Upper lobe of right lung (tissue), 1 donor: ENCODE measurements at places on chromosomes 5 and 9. TPM values are rescaled to one million over a fixed set of nuclear protein-coding genes. Genes with fewer than 3 reads are reported as not detected.

PCDHGC3 gene
- 109 TPM for total RNA-seq

RMND5B gene
- 44.7 TPM for total RNA-seq

ELAVL2 gene
- total RNA-seq, result not detected

DNA sequence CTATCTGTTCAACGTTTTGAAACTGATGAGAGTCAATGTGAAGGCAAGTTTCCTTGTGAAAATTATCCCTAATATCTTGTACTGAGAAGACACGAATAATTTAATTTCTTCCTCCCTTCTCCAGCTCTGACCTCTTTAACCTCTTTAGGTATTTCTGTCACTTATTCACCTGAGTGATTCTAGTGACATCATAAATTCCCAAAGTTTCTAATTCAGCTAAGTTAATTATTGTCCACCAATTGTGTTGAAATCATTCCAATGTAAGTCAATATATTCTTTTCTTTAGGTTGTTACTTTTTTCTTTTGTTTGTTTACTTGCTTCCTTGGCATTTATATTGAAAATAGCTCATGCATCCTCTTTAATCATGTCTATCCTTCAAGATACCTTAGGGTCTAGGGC lies 143.8 kb downstream of the PAPPA start:
- H3K27ac ChIP-seq, result no peak overlapping the region
- H3K36me3 ChIP-seq, result no peaks in the 10 kb centered on the region
- H3K4me1 ChIP-seq, result no peaks in the 10 kb centered on the region

GRCh38 chr5:139488260-139488659 lies 5.7 kb upstream of the STING1 start:
- H3K27ac ChIP-seq, result peak overlapping the region; percentile 24
- no peaks in the 10 kb centered on the region for H3K27me3 ChIP-seq
- no peak for DNase-seq
- no peak overlapping the region for H3K4me3 ChIP-seq
- H3K4me1 ChIP-seq, result peaks cover 23% of the 10 kb centered on the region
- H3K36me3 ChIP-seq, result no peaks in the 10 kb centered on the region

GRCh38 chr9:136799079-136799853 lies 3.1 kb downstream of the CCDC183 start:
- H3K36me3 ChIP-seq, result no peaks in the 10 kb centered on the region
- peaks cover 28% of the 10 kb centered on the region for H3K27me3 ChIP-seq
- DNase-seq, result peak; percentile 86
- peaks cover 25% of the 10 kb centered on the region for H3K4me1 ChIP-seq
- no peak overlapping the region for H3K27ac ChIP-seq
- peak overlapping the region; percentile 45 for H3K4me3 ChIP-seq

DNA sequence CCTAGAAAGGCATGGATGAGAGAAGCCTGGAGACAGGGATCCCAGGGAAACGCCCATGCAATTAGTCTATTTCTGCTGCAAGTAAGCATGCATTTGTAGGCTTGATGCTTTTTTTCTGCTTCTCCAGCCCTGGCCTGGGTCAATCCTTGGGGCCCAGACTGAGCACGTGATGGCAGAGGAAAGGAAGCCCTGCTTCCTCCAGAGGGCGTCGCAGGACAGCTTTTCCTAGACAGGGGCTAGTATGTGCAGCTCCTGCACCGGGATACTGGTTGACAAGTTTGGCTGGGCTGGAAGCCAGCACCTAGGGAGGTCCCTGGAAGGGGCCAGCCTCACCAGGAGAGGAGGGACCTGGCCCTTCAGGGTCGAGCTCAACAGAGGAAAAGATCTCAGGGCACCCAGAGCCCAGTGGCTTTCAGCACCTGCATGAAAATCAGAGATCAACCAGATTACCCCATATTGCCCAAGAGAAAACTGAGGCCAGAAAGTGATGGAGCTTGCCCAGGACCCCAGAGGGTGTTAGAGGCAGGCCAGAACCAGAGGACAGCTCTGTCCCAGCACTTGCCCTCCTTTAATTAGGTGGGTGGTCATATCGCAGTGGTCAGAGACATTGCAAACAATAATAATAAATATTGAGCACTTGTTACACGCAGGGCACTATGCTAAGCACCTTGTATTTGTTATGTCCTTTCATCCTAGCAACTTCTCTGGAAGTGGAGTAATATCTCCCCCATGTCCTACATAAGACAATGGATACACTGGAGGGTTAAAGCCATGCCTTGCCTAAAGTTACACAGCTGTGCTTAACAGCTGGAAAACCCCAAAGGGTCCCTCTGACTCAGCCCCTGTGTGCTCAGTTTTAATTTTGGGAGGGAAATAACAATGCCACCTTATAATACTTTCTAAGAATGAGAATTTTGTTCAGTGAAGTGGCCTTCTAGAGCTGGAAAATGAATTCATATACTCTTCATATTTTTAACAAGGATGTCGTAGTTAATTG lies 67.1 kb downstream of the KLF4 start:
- no peak overlapping the region for H3K27ac ChIP-seq
- no peak overlapping the region for H3K4me3 ChIP-seq
- H3K36me3 ChIP-seq, result no peaks in the 10 kb centered on the region
- H3K4me1 ChIP-seq, result peaks cover 10% of the 10 kb centered on the region

DNA sequence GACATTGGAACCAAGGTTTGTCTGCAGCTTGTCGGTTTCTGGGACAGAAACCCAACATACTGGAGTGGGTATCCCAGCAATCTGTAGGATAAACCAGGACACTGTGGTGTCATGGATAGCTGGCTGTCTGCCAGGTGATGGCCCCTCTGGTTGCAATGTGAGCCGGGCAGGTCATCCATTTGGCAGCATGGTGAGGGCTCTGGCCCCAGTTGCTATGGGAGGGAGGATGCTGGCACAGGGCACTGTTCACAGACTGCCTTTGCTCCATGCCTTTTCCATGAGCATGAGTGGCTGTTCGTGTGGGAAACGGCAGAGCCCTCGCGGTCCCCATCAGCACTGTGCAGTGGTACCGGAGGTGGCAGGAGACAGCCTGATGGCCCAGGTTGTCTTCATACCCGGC lies 6.4 kb downstream of the S1PR3 start:
- DNase-seq, result no peak
- H3K4me3 ChIP-seq, result no peak overlapping the region
- no peaks in the 10 kb centered on the region for H3K27me3 ChIP-seq
- H3K4me1 ChIP-seq, result peaks cover 28% of the 10 kb centered on the region
- H3K27ac ChIP-seq, result no peak overlapping the region
- H3K36me3 ChIP-seq, result no peaks in the 10 kb centered on the region

GRCh38 chr5:59724482-59725391 lies 168.8 kb downstream of the PDE4D start:
- H3K27ac ChIP-seq, result no peak overlapping the region
- H3K36me3 ChIP-seq, result no peaks in the 10 kb centered on the region
- DNase-seq, result no peak
- H3K27me3 ChIP-seq, result no peaks in the 10 kb centered on the region
- H3K4me3 ChIP-seq, result no peak overlapping the region
- no peaks in the 10 kb centered on the region for H3K4me1 ChIP-seq

DNA sequence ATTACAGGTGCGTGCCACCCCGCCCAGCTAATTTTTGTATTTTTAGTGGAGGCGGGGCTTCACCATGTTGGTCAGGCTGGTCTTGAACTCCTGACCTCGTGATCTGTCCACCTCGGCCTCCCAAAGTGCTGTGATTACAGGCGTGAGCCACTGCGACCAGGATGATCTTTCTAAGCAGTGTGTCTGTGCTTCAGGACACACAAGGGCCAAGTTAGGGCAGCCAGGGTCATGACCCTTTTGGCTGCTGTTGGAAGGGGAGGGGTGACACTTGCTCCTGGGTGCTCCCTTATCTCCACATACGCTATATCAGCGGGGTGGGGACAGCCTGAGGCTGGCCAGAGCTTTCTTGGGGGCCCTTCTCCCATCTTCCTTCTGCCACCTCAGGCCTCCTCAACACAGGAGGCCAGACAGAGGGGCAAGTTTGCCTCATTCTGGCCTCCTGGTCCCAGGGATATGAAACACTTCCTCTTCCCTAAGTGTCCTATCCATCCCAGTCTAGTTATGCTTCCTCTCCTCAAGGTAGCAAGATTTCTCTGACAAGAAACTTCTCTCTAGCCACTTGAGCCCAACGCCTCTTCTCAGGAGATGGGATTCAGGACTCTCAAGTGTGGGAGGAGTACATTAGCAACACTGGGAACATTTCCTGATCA lies 1.9 kb upstream of the ZNF79 start:
- H3K36me3 ChIP-seq, result peaks cover 6% of the 10 kb centered on the region
- H3K4me3 ChIP-seq, result no peak overlapping the region
- no peak overlapping the region for H3K27ac ChIP-seq
- no peak for DNase-seq
- no peaks in the 10 kb centered on the region for H3K27me3 ChIP-seq
- H3K4me1 ChIP-seq, result peaks cover 32% of the 10 kb centered on the region

DNA sequence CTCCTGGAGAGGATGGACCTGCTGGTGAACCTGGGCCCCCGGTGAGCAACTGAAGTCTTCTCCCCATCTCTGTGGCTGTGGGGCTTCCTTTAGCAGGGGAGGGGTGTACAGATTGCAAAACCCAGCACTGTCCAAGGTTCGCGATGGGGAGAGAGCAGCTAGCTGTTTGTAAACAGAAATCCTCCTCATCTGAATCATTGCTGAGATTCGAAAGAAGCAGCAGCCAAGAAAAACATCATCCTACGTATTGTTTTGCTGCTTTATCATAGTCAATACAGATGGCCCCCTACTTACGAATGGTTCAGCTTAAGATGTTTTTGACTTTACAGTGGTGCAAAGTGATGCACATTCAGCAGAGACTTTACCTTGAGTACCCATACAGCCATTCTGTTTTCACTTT lies 80.0 kb upstream of the TGFBR1 start:
- no peaks in the 10 kb centered on the region for H3K27me3 ChIP-seq
- no peak overlapping the region for H3K27ac ChIP-seq
- no peaks in the 10 kb centered on the region for H3K36me3 ChIP-seq
- no peak overlapping the region for H3K4me3 ChIP-seq
- no peak for DNase-seq
- H3K4me1 ChIP-seq, result no peaks in the 10 kb centered on the region
